ENCODE measurements at places on chromosomes 13 and 19.

DNA sequence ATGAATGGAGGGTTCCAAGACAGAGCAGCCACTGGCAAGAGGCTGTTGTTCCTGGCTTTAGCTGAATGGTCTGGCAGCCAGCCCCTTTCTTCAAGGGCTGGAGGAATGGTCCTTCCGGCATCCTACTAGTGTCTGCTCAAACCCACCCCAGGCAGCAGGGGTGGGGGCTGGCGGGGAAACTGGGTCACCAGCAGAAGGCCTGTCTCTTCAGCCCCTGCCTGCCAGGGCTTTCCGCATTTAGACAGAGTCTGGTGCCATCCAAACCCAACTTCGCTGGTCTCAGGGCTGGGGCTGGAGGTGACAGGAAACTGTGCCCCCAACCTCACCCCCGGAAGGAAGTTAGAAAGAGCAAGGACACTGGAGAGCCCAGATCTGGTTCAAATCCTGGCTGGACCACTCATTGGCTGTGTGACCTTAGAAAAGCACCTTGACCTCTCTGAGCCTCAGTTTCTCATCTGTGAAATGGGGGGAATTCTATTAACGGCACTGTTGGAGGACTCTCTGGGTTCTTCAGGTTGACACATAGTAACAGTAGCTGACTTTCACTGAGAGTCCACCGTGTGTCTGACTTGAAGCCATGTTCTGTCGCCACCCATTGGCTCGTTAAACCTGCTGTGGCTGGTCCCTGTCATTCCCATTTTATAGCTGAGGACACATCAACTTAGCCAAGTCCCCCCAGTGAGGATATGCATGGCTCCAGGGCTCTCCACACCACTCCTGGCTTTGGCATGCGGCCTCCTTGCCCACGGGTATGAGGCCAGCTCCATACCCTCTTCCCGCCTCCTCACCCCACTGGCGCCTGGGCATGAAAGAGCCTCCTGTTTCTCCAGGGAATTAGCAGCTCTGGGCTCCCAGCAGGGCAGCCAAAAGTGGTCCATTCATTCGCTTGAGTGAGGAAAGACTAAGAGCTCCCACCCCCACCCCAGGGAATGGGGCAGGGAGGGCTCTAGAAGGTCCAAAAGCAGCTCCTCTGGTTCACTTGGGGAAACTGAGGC is 2.5 kb upstream of the NR2C2AP start:
- DNase-seq: no peak
- H3K27ac ChIP-seq: no peak overlapping the region
- H3K36me3 ChIP-seq: no peaks in the 10 kb centered on the region
- no peak overlapping the region for H3K4me3 ChIP-seq
- peaks cover 21% of the 10 kb centered on the region for H3K4me1 ChIP-seq

GRCh38 chr19:41906916-41907680 is 21.2 kb downstream of the ERFL start:
- H3K4me3 ChIP-seq: no peak overlapping the region
- H3K36me3 ChIP-seq: peaks cover 31% of the 10 kb centered on the region
- H3K27me3 ChIP-seq: peaks cover 6% of the 10 kb centered on the region
- no peak for DNase-seq
- H3K27ac ChIP-seq: peak overlapping the region; percentile 36
- peaks cover 13% of the 10 kb centered on the region for H3K4me1 ChIP-seq

- peaks cover 4% of the 10 kb centered on the region for H3K27me3 ChIP-seq
- no peak overlapping the region for H3K27ac ChIP-seq
- H3K36me3 ChIP-seq: no peaks in the 10 kb centered on the region
- DNase-seq: no peak
Observed at GRCh38 chr13:51246025-51246417, 23.8 kb downstream of the FAM124A start.

- no peak overlapping the region for H3K4me3 ChIP-seq
- no peaks in the 10 kb centered on the region for H3K36me3 ChIP-seq
- H3K27me3 ChIP-seq: no peaks in the 10 kb centered on the region
- no peak for DNase-seq
Observed at GRCh38 chr13:91072486-91072885, 275.0 kb upstream of the MIR17HG start.

DNA sequence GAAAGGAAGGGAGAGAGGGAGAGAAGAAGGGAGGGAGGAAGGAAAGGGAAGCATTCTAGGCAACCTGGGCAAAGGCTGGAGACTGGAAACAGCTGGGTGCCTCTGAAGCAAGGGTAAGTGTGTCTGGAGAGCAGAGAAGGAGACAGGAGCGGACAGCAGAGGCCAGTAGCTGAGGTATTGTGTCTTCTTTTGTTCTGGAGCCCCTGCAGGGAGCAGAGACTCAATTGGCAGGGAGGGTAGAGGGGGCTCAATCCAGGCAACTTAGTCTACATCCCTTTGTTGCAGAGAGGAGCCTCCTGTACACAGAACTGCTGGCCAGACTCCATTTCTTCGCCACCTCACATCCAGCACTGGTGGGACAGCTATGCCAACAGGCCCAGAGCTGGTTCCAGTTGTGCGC is 53.2 kb downstream of the NWD1 start:
- no peak overlapping the region for H3K4me3 ChIP-seq
- DNase-seq: no peak
- peaks cover 13% of the 10 kb centered on the region for H3K27me3 ChIP-seq
- no peaks in the 10 kb centered on the region for H3K36me3 ChIP-seq
- H3K4me1 ChIP-seq: no peaks in the 10 kb centered on the region
- no peak overlapping the region for H3K27ac ChIP-seq

DNA sequence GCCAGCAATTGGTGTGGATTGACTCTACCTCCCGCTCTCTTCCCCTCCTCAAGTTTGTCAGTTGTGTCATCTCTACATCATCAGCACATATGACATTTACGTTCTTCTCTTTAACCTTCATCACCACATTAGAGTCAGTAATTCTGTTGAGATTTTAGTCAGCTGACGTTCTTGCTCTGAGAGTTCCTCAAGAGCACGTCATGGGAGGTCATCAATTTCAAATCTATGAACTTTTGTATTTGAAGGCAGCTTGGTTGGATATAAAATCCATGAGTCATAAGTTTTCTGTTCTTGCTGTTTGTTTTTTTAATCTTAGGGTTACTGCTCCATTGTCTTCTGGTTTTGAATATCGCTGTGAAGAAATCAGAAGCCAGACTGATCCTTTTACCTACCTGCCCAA is 21.8 kb upstream of the ARGLU1 start:
- DNase-seq: no peak
- no peak overlapping the region for H3K4me3 ChIP-seq
- no peak overlapping the region for H3K27ac ChIP-seq
- peaks cover 17% of the 10 kb centered on the region for H3K27me3 ChIP-seq
- H3K4me1 ChIP-seq: no peaks in the 10 kb centered on the region

DNA sequence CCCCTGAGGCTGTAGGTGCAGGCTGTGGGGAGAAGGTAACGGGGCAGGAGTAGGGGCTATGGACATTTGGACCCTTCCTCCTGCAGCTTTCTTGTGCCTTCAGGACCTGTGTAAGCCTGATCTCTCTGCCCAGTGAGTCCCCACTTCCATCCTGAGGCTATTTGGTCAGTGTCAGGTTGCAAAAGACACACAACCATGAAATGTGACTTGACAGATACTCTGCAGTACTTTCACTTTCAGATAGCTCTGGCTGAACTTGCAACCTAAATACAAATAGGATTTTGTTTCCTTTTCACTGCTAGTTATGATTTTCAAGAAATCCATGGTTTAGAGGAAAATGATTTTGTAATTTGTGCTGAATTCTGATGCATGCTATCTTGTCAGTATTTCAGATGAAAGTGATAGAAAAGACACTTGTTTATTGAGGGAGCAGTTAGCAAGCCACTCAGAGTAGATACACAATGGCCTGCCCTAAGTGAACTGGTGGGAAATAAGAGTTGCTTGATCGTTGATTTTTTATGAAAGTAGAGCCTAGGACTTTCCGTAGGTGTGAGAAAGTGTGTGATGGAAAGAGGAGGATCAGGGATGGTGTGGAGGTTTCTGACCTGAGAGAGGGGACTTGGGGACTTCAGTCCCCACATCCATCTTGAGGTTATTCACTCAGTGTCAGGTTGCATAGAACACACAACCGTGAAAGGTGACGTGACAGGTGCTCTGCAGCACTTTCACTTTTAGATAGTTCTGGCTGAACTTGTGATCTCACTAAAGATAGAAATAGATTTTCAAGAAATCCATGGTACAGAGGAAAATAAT is 18.1 kb upstream of the EID2 start:
- peaks cover 24% of the 10 kb centered on the region for H3K4me1 ChIP-seq
- H3K27me3 ChIP-seq: no peaks in the 10 kb centered on the region
- H3K36me3 ChIP-seq: peaks cover 3% of the 10 kb centered on the region
- H3K4me3 ChIP-seq: peak overlapping the region; percentile 79

GRCh38 chr13:71368336-71368735 is 498.7 kb downstream of the DACH1 start:
- H3K27ac ChIP-seq: no peak overlapping the region
- H3K4me1 ChIP-seq: no peaks in the 10 kb centered on the region
- no peaks in the 10 kb centered on the region for H3K36me3 ChIP-seq
- H3K27me3 ChIP-seq: no peaks in the 10 kb centered on the region
- DNase-seq: no peak
- no peak overlapping the region for H3K4me3 ChIP-seq

- H3K4me3 ChIP-seq: peak overlapping the region; percentile 83
- peaks cover 18% of the 10 kb centered on the region for H3K4me1 ChIP-seq
- H3K27me3 ChIP-seq: no peaks in the 10 kb centered on the region
Observed at GRCh38 chr19:18700501-18701249, 17.2 kb downstream of the CRTC1 start.
